ENCODE measurements at places on chromosomes 2 and 18. TPM values are rescaled to one million over a fixed set of nuclear protein-coding genes. Genes with fewer than 3 reads are reported as not detected.

DNA sequence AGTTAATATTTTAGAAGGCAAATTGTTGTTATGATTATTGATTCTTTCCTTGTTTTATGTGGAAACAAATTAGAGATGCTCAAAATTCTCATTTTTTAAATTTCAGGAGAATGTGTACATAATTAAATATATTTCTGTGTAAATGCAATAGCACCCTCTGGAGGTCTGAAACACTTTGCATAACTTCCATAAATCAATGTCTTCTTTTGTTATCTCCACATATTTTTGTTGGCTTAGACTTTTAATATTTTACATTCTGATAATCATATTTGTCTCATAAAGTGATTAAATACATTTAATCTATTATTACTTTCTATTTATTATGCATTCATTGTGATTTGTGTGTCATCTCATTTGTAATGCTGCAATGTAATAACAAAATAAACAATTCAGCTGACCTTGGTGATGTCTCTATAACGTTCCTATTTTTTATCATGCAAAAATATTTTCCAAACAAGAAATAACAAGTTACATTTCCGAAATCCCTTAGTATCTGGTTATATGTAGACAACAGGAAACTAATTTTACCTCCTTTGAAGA, 201.8 kb upstream of the GALNT5 start:
- H3K4me1 ChIP-seq, result peaks cover 20% of the 10 kb centered on the region
- no peaks in the 10 kb centered on the region for H3K27me3 ChIP-seq
- peak overlapping the region; percentile 38 for H3K27ac ChIP-seq
- H3K4me3 ChIP-seq, result no peak overlapping the region
- no peaks in the 10 kb centered on the region for H3K36me3 ChIP-seq
- peak; percentile 58 for DNase-seq

DNA sequence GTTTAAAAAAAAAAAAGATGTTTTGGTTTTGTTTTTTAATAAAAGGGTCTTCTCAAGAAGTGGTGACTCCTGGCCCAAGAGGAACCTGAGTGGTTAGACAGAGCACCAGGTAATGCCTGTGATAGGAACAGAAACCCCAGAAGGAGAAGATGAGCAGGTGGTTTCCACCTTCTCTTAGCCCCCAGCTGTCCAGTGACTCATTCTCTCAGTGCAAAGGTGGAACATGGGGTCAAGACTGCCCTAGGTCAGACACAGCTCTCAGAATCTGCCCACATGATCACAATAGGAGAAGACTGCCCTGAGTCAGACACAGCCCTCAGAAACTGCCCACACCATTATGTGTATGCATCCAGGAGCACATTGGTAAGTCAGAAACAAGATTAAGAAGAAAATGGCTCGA, 61.8 kb downstream of the TBC1D8 start:
- no peak overlapping the region for H3K4me3 ChIP-seq
- H3K4me1 ChIP-seq, result no peaks in the 10 kb centered on the region
- H3K27me3 ChIP-seq, result no peaks in the 10 kb centered on the region
- no peak overlapping the region for H3K27ac ChIP-seq
- no peak for DNase-seq

GRCh38 chr2:174939046-174939445, 66.1 kb downstream of the CHN1 start:
- H3K27me3 ChIP-seq, result no peaks in the 10 kb centered on the region
- no peak overlapping the region for H3K4me3 ChIP-seq
- peak; percentile 67 for DNase-seq
- H3K4me1 ChIP-seq, result peaks cover 8% of the 10 kb centered on the region

Gene MC2R
- not detected for total RNA-seq

Gene HOXD12
- not detected for total RNA-seq
